Activated CD4-positive, alpha-beta memory T cell treated with anti-CD3 and anti-CD28 coated beads for 36 hours (primary cell): ENCODE measurements at places on chromosomes 3 and 15. TPM values are rescaled to one million over a fixed set of nuclear protein-coding genes. Genes with fewer than 3 reads are reported as not detected.

Gene CHST14
- 8.2 TPM for total RNA-seq

- peak; percentile 57 for DNase-seq
Measured at GRCh38 chr15:60044636-60045270, 40.6 kb downstream of the FOXB1 start.

Gene QTRT2
- 30.7 TPM for total RNA-seq

- no peak for DNase-seq
Measured at GRCh38 chr15:71440489-71441110, 325.3 kb downstream of the THSD4 start.

DNA sequence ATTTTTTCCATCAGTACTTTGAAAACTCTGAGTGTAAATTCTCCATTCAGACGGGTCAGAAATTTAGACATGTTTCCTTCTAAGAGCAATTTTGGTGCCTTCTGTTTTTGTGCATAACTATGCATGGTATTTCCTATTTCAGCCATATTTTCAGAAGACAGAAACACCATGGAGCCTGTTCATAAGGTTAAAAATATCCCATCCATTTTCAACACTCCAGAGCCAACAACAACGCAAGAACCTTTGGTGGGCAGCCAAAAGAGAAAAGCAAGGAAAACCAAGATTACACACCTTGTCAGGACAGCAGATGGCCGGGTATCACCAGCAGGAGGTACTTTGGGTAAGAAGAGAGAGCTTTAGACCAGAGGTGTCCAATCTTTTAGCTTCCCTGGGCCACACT is 275.6 kb downstream of the BBX start:
- DNase-seq = no peak

Gene IREB2
- total RNA-seq = 53.7 TPM

GRCh38 chr3:25474052-25474451 is 46.0 kb downstream of the RARB start:
- no peak for DNase-seq

DNA sequence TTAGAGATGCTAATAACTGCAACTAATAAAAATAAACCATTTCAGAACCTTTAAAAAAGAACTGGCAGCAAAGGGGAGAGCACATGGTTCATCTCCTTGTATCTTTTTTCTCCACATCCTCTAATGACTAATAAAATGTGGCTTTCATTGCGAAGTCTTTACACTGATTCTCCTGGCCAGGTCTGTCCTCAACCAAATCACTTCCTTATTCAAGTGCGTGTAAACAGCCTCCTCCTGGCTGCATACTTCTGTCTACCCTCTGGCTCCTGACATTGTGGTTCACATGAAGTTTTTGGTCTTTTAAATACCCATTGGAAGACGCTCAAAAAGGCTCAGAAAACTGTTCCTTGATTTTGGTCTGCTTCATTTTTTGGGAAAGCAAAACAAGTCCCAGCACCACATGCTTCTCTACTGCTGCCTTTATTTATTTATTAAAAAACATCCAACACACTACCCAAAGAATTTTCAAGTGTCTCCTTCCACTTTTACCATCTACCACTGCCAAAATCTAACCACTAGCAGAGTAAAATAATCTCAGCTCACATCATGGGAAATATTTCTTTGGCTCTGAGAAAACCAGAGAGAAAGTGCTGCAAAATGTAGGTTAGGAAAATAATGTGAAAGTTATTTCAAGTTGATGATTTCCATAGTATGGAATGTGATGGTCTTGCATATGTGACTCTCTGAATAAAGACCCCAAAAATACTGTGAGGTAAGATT is 85.1 kb downstream of the EFL1 start:
- no peak for DNase-seq

- no peak for DNase-seq
Measured at GRCh38 chr3:155149494-155149893, 69.4 kb downstream of the MME start.

Gene CACNA1D
- total RNA-seq = 0.53 TPM

- DNase-seq = no peak
Measured at GRCh38 chr3:45646051-45646585, 43.1 kb upstream of the SACM1L start.

Gene GPR149
- total RNA-seq = not detected

GRCh38 chr15:39472621-39473297 is 108.1 kb upstream of the THBS1 start:
- no peak for DNase-seq

Gene GNAT1
- not detected for total RNA-seq

Gene NEK10
- total RNA-seq = 0.48 TPM

Gene IQCF5
- total RNA-seq = not detected

DNA sequence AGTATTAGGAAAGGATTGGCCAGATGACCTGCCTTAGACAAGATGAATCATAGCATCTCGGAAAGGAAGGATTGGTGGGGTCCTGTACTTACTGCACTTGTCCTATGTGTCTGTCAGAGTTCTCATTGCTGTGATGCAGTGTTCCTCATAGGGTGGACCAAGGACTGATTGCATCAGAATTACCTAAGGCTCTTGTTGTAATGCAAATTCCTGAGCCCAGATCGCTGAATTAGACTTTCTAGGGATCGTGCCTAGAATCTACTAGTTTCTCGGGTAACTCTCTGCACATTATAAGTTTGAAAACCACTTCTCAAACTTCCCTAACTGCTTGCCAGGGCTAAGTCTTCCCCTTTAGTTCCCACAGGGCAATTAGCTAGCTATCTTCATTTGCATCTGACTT is 74.9 kb upstream of the SKOR1 start:
- no peak for DNase-seq
